ENCODE measurements at places on chromosomes 7 and 10.

DNA sequence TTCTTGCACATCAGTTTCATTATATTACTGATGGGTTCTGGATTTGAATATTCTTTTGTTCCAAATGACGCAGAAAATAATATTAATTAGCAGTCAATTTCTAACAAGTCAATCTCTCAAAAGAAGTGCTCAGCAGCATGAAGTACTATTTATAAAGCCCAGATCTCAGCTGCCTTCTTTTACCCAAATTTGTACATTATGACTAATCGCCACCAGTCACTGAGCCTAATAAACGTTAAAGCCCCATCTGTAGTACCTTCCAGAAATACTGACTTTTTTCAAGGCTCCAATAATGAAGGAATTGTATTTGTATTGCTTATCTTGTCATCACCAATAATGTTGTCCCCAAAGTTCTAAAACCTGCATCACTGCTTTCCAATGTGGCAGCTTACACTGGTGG lies 540.2 kb downstream of the PARD3 start:
- no peaks in the 10 kb centered on the region for H3K36me3 ChIP-seq
- no peak overlapping the region for H3K27ac ChIP-seq
- no peak overlapping the region for H3K4me3 ChIP-seq
- DNase-seq: no peak

GRCh38 chr10:128069351-128070051 lies 56.7 kb downstream of the MKI67 start:
- peak; percentile 89 for DNase-seq
- peaks cover 11% of the 10 kb centered on the region for H3K4me1 ChIP-seq
- no peak overlapping the region for H3K4me3 ChIP-seq
- H3K27me3 ChIP-seq: no peaks in the 10 kb centered on the region

- H3K27me3 ChIP-seq: no peaks in the 10 kb centered on the region
- H3K4me1 ChIP-seq: no peaks in the 10 kb centered on the region
- H3K36me3 ChIP-seq: no peaks in the 10 kb centered on the region
- no peak overlapping the region for H3K4me3 ChIP-seq
- no peak overlapping the region for H3K27ac ChIP-seq
- no peak for DNase-seq
Measured at GRCh38 chr10:132582771-132583170, 45.2 kb downstream of the INPP5A start.

GRCh38 chr7:107874605-107875446 lies 16.2 kb upstream of the DLD start:
- peaks cover 11% of the 10 kb centered on the region for H3K4me1 ChIP-seq
- peak; percentile 51 for DNase-seq
- H3K27ac ChIP-seq: no peak overlapping the region
- no peak overlapping the region for H3K4me3 ChIP-seq
- no peaks in the 10 kb centered on the region for H3K36me3 ChIP-seq

DNA sequence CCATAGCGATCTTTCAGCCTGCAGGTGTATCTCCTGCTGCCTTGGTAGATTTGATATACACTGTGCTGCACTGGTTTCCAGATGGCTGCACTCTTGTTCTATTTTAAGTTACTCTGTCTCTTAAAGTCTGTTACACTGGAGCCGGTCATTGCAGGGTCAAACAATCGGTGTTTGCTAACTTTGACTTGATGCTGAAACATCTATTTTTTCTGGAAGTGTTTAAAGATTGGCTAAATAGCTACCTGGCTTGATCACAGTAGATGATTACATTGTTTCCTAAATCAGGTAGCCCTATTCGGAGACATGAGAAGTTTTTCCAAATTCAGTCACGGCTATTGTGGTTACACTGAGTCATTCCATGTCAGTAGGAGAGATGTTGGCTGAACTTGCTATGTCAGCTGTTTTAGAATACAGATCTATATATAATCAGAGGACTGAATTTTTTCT lies 574.8 kb downstream of the ETV1 start:
- H3K27me3 ChIP-seq: no peaks in the 10 kb centered on the region
- H3K4me3 ChIP-seq: peak overlapping the region; percentile 42
- H3K4me1 ChIP-seq: peaks cover 10% of the 10 kb centered on the region
- H3K36me3 ChIP-seq: no peaks in the 10 kb centered on the region
- peak; percentile 68 for DNase-seq

DNA sequence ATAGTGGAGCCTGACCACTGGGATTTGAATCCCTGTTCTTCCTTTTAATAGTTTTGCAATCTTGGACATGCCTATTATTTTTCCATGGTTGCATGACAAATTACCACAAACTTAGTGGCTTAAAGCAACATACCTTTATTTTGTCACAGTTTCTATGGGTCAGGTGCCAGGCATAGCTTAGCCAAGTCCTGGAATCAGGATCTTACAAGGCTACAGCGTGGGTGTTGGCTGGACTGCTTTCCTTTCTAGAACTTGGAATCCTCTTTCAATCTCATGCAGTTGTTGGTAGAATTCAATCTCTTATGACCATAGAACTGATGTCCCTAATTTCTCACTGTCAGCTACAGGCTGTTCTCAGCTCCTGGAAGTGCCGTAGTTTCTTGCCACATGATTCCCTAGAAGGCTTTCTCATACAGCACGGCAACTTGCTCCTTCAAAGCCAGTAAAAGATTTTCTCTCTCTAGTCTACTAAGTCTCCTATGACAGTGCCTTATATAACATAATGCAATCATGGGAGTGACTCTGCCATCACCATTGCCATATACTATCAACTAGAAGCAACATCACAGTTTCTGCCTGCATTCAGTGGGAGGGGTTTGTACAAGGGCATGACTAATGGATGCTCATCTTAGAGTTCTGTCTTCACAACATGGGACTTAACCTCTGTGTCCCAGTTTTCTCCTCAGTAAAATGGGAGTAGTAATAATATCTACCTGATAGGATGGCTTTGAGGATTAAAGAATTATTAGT lies 243.4 kb upstream of the FZD1 start:
- H3K4me3 ChIP-seq: peak overlapping the region; percentile 25
- DNase-seq: peak; percentile 93
- peak overlapping the region; percentile 97 for H3K27ac ChIP-seq
- no peaks in the 10 kb centered on the region for H3K36me3 ChIP-seq
- peaks cover 40% of the 10 kb centered on the region for H3K4me1 ChIP-seq
- no peaks in the 10 kb centered on the region for H3K27me3 ChIP-seq

DNA sequence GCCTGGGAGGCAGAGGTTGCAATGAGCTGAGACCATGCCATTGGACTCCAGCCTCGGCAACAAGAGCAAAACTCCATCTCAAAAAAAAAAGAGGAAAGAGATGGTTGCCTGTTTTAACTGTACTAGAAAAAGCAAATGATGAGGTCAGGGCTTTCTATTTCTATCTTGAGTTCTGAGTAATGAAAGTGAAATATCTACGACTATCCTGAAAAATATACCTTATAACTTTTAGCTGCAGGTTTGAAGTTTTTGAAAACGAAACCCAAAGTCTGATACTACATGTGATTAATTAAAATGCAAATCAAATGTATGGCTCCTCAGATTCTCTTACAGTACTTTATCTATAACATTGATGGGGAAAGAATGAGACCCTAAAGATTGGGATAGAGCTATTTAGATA lies 636.2 kb upstream of the LRRN3 start:
- H3K27ac ChIP-seq: no peak overlapping the region
- DNase-seq: no peak
- no peaks in the 10 kb centered on the region for H3K36me3 ChIP-seq
- H3K4me3 ChIP-seq: no peak overlapping the region

DNA sequence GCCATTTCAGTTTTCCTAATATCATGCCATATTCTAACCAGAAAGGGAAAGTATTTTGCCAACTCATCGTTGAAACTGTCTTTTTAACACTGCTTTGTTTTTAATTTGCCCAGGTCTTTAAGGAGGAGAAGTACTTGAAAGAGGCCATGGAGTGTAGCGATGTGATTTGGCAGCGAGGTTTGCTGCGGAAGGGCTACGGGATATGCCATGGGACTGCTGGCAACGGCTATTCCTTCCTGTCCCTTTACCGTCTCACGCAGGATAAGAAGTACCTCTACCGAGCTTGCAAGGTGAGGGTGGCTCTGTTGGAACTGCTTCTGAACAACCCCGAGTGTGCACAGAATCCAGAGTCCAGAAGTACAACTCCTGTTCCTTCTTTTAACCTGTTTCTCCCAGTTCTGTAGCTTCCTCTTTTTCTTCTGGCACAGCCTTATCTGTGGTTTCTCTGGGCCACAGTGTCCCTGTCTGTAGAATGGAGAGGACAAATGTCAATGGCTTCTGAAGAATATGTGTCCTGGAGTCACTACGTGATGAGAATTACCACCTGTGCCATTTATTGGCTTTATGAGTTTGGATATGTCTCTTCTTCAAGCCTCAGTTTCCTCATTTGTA lies 60.1 kb downstream of the LANCL2 start:
- no peaks in the 10 kb centered on the region for H3K27me3 ChIP-seq
- no peak overlapping the region for H3K27ac ChIP-seq

DNA sequence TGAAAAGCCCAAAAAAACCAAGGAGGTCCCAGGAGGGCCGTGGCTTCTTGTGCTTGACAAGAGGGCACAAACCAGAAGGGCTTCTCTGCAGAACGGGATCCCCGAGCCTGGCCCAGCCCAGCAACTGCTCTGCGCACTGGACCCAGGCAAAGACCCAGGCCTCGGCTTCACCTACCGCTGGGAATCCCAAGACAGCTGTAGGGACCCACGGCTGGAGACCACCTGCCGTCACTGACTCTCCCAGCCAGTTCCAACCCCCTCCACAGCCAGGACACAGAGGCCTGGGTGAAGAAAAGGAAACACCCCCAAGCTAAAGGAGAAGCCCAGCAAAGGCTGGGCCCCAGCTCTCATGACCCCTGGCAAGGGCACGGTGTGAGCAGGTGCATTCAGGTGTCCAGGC lies 24.3 kb downstream of the PDGFA start:
- no peak overlapping the region for H3K4me3 ChIP-seq
- no peak overlapping the region for H3K27ac ChIP-seq
- peaks cover 23% of the 10 kb centered on the region for H3K4me1 ChIP-seq
- H3K27me3 ChIP-seq: no peaks in the 10 kb centered on the region
- no peak for DNase-seq

DNA sequence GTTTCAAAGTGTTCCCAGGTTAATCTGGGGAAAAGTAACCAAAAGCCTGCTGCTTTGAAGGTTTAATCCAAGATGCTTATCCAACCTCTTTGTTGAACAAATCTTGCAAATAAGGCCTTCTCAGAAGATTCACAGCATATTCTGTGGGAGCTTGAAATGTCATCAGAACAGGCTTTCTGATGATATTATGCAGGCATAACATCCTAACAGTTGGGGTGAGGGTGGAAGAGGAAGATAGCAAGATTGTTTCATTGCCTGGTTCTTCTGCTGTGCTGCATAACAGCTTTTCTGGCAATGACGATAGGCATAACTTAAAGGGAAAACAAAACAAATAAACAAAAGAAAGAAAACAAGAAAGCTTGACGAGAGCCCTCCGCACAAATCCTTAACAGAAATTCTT lies 217.4 kb downstream of the PHF14 start:
- H3K4me3 ChIP-seq: no peak overlapping the region
- DNase-seq: no peak
- H3K27ac ChIP-seq: no peak overlapping the region
- no peaks in the 10 kb centered on the region for H3K4me1 ChIP-seq
- H3K27me3 ChIP-seq: no peaks in the 10 kb centered on the region

GRCh38 chr10:132748545-132749370 lies 37.2 kb downstream of the NKX6-2 start:
- H3K27ac ChIP-seq: no peak overlapping the region
- H3K4me3 ChIP-seq: no peak overlapping the region
- H3K36me3 ChIP-seq: no peaks in the 10 kb centered on the region
- H3K4me1 ChIP-seq: peaks cover 34% of the 10 kb centered on the region

GRCh38 chr7:44891372-44891771 lies 6.0 kb upstream of the PURB start:
- peak overlapping the region; percentile 91 for H3K27ac ChIP-seq
- peak; percentile 15 for DNase-seq
- H3K36me3 ChIP-seq: no peaks in the 10 kb centered on the region
- peaks cover 94% of the 10 kb centered on the region for H3K4me1 ChIP-seq

- H3K4me3 ChIP-seq: no peak overlapping the region
- DNase-seq: no peak
- no peak overlapping the region for H3K27ac ChIP-seq
- no peaks in the 10 kb centered on the region for H3K36me3 ChIP-seq
- no peaks in the 10 kb centered on the region for H3K4me1 ChIP-seq
- H3K27me3 ChIP-seq: no peaks in the 10 kb centered on the region
Measured at GRCh38 chr10:75708060-75708459, 276.6 kb downstream of the LRMDA start.

All from SJCRH30 (cell line).